Stimulated activated CD8-positive, alpha-beta memory T cell treated with anti-CD3 and anti-CD28 coated beads, Interleukin-7, amount 100 ng/mL, for 1 hour (primary cell): ENCODE measurements at places on chromosomes 7 and 10.

DNA sequence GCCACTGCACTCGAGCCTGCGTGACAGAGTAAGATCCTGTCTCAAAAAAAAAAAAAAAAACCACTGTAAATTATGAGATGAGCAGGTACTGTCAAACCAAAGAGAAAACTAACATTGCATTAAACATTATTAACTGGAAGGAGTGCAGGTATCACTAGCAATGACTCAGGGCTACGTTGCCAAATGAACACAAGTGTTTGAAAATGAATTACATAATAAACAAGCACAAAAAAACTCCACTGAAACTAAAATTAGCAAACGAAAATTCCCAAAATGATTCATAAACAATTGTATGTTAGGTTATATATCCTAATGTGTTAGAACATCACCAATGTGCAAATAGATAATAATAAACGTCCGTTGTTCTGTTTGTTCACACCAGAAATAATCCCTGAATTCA, 42.8 kb downstream of the NSUN6 start:
- no peak for DNase-seq

GRCh38 chr7:7352845-7353244, 170.5 kb downstream of the C1GALT1 start:
- no peak for DNase-seq

- no peak for DNase-seq
Observed at GRCh38 chr7:130153211-130153908, 51.8 kb downstream of the TMEM209 start.

DNA sequence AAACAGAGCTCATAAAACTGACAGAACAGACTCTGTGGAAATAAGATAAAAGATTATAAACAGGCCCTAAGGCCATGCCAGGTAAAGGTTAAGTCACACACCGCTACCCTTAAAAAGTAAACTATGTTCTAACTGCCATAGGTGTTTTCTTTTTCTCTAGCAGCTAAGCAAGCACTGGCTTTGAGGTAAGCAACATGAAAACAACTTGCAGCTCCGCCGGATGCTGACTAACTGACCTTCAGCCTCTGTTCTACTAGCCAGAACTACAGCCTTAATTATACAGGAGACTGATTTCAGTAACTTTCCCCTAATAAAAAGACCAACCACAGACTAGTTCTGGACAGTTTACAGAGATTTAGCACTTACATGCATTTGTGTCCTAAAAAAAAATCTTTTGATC, 708.3 kb downstream of the CCSER2 start:
- no peak for DNase-seq

- no peak for DNase-seq
Observed at GRCh38 chr10:20767028-20767427, 130.1 kb downstream of the NEBL start.

- no peak for DNase-seq
Observed at GRCh38 chr10:132631338-132631735, 93.8 kb downstream of the INPP5A start.

DNA sequence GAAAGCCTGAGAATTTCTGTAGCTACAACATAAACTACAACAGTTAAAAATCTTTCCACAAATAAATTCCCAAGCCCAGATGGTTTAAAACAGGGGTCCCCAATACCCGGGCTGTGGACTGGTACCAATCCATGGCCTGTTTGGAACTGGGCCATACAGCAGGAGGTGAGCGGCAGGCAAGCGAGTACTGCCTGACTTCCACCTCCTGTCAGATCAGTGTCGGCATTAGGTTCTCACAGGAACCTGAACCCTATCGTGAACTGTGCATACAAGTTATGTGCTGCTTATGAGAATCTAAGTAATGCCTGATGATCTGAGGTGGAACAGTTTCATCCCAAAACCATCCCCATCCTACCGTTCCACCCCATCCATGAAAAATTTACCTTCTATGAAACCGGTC, 160.7 kb upstream of the FEZF1 start:
- DNase-seq, result no peak

- DNase-seq, result no peak
Observed at GRCh38 chr10:5094265-5095205, at the start of gene AKR1C3. AKR1C3 (plus strand) TSS chr10:5094414; CDS start chr10:5094445, 31 bp downstream.

GRCh38 chr10:55641601-55642000, 719.5 kb downstream of the ZWINT start:
- DNase-seq, result no peak

GRCh38 chr7:110877016-110877415, 213.9 kb upstream of the LRRN3 start:
- no peak for DNase-seq

DNA sequence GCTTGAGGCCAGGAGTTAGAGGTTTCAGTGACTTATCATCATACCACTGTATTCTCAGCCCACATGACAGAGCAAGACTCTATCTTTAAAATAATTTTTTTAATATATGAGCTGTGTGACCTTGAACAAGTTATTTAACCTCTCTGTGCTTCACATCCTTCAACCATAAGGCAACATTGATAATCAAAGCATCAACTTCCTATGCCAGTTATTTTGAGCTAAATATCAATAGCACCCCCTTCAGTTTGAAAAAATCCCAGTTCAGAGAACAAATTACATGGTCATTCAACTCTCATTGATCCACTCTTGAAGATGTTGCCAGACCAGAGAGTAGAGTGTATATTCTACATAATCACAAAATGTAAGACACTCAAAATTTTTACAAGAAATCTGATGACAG, 53.0 kb downstream of the ASNS start:
- DNase-seq, result no peak

- no peak for DNase-seq
Observed at GRCh38 chr10:63757067-63757466, 235.9 kb downstream of the REEP3 start.

DNA sequence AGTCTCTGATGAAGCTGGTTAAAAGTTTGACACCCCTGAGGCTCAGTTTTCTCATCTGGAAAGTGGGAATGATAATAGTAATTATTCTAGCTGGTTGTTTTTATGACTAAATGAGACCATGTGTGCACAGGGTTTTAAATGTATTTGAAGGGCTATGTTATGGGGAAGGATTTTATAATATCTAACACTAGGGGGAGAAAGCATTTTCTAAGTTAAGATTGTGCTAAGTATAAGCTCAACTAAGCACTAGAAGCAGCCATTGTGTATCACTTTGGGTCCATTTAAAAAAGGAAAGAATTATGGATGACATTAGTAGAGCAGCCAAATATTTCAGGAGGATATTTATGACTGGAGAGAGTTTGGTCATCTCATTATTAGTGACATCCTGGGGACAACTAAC, 49.5 kb upstream of the CREB5 start:
- no peak for DNase-seq

- no peak for DNase-seq
Observed at GRCh38 chr10:86319676-86320075, 46.9 kb downstream of the GRID1 start.

DNA sequence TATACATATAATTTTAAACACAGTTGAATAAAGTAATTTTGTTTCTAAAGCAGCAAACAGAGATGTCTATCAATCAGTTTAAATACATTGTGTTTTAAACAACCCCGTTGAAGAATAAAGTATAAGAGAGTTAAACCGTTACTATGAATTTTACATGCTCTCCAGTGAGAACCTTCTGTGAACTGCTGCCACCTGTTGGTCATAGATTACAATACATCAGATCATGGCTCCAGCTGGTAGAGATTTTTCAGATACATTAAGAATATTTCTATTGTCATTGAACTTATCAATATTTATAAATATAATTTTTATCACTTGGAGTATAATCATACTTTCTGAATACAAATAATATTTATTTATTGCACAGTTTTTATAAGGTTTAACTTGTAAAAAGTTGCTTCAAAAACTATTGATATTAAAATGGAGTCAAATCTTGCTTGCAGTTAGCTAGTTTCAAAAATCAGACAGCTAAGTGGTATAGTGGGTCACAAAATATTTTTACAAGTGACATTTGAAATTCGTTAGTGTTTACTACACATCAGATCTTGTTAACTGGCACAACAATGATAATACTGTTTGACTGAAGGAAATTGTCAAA, 561.2 kb upstream of the PHF14 start:
- no peak for DNase-seq

DNA sequence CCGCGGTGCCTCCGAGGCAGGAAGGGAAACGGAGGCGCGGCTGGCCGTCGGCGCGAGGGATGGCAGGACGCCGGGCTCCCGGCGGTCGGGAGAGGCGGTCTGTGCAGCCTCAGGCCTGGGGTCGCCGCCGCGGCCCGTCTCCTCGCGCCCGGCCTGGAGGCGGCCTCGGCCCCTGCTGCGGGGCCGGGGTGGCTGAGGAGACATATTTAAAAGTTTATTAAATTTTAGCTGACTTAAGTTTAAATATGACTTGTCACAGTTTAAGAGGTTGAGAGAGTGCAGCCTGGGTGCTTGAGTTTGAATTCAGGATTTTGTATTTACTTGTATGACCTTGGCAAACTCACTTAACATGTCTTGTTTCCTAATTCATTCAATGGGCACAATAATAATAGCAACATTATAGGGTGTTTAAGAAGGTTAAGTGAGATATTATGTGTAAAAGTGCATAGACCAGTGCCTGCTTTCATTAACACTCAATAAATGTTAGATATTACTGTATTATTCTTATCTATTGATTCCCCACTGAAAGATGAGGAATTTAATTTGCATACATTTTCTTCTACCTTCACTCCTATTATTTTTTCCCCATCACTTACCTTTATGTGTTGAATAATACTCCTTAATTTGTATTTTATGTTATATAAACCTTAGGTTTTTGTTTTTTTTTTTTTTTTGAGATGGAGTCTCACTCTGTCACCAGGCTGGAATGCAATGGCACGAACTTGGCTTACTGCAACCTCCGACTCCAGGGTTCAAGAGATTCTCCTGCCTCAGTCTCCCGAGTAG, 718 bp downstream of the DYNC2I1 start:
- no peak for DNase-seq

DNA sequence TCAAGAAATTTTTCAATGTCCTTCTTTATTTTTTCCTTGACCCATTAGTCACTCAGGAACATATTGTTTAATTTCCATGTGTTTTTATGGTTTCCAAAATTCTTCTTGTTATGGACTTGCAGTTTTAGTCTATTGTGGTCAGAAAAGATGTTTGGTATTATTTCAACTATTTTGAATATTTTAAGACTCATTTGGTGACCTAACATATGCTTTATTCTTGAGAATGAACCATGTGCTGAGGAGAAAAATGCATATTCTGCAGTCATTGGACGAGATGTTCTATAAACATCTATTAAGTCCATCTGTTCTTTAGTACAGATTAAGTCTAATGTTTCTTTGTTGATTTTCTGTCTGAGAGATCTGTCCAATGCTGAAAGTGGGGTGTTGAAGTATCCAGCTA, 42.3 kb upstream of the MDFIC start:
- no peak for DNase-seq

DNA sequence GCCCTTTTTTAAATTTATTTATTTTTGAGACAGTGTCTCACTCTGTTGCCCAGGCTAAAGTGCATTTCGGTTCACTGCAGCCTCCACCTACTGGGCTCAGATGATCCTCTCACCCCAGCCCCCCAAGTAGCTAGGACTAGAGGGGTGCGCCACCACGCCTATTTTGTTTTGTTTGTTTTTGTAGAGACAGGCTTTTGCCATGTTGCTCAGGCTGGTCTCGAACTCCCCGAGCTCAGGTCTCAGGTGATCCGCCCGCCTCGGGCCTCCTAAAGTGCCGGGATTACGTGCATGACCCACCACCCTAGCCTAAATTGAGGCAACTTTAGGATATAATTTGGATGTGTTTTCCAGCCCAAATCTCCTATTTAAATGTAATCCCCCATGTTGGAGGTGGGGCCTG, 805 bp downstream of the ZNF736 start:
- DNase-seq, result no peak

- DNase-seq, result no peak
Observed at GRCh38 chr7:149156898-149157297, 9.6 kb downstream of the ZNF398 start.

DNA sequence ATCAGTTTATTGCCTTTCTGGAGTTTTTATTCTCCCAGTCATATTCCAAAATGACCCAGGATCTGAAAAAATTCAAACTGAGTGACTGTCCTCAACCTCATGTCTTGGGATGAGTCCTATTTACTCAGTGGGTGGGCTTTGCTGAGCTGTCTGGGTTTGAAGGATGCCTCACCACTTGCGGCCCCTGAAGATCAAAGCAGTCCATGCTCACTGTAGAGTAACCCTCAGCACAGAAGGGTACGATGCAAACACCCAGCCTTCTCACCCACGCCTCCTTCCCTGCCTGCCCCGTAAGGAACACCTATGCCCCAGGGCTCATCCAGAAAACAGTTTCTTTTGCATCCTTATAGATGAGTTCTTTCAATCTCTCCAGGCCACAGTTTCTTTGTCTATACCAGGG, 42.2 kb upstream of the GRB10 start:
- no peak for DNase-seq

DNA sequence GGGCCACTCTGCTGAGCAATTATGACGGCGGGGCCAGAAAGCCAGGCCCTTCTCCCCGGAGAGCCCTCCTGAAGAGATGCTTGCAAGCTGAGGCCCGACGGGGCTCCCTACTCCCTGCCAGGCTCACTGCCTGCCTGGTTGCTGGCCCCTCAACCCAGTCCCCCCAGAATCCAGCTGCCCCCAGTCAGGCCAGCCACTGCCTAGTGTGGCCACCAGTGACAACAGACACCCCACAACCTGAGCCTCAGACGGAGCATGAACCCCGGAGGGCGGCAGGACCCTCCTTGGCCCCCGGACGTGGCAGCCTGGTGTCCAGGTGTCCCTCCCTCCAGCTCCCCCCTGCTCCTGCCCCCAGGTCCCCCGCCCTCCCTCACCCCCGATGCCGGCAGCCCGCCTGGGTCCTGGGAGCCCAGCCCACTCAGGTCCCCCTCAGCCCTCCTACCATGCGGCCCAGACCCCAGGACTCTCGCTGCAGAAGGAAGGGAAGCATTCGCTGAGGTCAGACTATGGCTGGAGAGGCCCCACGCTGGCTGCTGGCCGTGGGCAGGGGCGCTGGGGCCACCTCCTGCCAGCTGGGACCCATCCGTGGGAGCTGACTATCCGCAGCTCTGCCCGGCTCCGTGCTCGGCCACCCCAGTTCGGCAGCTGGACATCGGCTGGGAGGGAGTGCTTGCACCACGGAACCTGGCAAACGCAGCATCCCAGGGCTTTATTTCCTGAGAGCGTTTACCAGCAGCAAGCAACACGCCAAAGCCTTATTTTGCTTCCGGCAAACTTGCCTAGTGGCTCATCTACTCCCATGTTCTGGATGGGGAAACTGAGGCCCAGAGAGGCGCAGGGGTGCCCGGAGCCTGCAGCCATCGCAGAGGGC, 89.8 kb downstream of the UNCX start:
- DNase-seq, result no peak

GRCh38 chr7:154978017-154978416, 24.9 kb downstream of the PAXIP1 start:
- no peak for DNase-seq

DNA sequence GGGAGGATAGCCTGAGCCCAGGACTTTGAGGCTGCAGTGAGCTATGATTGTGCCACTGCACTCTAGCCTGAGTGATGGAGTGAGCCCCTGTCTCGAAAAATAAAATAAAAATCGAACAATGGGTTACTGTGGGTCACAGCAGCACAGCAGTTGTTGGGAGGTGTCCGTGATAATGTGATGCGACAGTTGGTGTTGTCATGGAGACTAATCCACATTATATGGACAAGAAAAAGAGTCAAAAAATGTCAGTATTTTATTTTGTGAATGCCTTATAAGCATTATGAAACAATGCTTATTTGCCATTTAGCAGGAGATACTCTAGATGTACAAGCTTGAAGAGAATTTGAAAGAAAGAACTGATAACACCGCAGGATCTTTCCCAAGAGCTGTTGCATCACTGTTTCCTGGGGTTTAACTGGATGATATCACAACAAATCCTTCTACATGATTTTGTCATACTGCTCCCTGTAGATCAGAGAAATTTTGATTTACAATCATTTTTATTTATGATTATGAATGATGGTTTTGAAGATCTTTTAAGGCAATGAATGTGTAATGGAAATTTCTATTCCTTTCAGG, 195.4 kb downstream of the BAMBI start:
- DNase-seq, result no peak
